ENCODE measurements at places on chromosomes 5 and 9.

DNA sequence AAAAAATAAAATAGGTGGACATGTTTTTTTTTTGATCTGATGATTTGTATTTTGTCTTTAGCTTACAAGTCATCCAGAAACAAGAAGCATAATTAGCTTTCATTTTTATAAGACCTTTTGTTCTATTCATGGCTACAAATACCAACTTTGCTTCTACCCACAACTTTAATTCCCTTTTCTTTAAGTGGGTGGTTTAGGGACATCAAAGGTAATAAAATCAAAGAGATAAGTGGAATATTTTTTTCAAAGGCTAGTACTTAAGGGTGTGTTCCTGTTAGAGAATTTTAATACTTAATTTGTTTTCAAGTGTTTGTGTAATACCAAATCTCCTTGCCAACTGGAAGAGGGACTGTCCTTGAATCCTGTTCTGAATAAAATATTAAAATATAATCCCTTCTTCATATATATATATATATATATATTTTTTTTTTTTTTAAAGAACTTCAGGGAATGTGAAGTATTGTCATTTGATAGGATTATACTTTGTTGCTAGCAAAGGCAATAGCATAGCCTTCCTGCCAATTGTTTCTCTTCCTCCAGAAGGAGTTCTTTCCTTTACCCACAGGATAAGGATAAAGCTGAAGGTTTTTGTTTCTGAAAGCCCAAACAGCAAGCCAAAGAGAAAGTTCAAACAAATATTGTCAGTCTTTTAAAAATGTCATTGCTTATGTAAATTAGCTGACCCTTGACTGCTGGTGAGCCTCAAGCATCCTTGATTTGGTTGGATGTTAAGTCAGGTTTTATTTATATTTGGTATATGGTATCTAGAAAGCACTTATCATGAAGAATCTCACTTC lies 108.9 kb downstream of the PAM start:
- no peak for DNase-seq

- no peak for DNase-seq
Observed at GRCh38 chr9:123354806-123355508, 1.0 kb upstream of the CRB2 start.

GRCh38 chr9:97895211-97895610 lies 27.1 kb downstream of the TRMO start:
- no peak for DNase-seq

GRCh38 chr5:123116058-123116457 lies 27.0 kb downstream of the PRDM6 start:
- no peak for DNase-seq

DNA sequence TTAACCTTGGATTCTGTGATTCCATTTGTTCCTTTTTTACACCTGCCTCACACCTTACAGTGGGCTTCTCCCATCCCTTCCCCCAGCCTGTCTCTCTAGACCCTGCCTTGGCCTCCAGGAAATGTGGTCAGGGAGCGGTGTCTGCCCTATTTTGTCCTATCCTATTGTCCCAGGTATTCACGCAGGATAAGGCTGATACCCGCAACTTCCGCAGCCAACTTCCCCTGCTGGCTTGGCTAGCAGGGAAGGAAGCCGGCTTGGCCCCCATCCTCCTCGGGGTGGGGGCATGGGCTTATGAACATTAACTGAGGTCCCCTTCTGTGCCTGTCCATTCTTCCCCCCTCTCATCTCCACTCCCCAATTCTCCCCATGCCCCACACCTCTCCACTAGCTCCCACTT lies 3.5 kb downstream of the CSF1R start:
- no peak for DNase-seq

DNA sequence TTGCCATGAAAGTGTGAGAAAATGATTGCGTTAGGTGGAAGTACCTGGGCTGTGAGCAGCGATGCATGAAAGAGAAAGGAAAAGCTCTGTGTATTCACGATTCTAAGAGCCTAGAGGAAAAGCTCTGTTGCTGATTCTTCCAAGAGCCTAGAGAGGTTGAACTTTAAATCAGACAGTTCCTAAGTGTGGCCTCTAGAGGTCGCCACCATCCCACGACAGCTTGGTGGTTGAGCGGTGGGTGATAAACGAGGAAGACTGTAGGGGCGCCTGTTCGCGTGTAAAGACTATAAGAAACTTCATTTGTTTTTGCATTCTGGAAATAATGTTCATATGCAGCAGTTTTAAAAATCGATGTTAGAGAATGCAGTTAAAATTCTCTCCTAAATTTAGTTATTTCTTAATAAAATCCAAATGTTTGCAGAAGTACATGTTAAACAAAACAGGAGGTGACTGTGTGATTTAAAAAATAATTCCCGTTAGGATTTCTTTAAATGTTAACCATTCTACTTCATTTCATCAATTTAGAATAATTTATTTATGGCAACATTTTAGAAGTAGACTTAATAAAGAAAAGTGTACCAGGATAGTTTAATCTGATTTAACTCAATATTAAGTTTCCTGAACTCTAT lies 107.7 kb downstream of the TENT4A start:
- DNase-seq = peak; percentile 77

GRCh38 chr5:73106335-73106734 lies 14.0 kb upstream of the TMEM171 start:
- DNase-seq = no peak

DNA sequence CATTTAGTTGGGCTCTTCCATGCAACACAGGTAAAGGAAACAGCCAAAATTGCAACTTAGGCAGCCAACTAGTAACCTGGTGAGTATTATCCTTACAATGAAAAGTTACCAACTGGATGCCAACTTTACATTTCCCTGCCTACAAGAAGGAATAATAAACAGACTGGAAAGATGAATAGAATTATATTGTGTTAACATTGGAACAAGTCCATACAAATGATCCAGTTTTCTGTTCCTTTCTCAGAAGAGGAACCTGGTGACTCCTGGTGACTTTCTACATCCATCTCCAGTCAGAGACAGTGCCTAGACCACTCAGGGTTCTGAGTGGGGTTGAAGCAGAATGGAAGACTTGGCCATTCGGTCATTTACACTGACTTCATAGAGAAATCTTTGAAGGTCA lies 20.6 kb downstream of the MARCHF3 start:
- no peak for DNase-seq

DNA sequence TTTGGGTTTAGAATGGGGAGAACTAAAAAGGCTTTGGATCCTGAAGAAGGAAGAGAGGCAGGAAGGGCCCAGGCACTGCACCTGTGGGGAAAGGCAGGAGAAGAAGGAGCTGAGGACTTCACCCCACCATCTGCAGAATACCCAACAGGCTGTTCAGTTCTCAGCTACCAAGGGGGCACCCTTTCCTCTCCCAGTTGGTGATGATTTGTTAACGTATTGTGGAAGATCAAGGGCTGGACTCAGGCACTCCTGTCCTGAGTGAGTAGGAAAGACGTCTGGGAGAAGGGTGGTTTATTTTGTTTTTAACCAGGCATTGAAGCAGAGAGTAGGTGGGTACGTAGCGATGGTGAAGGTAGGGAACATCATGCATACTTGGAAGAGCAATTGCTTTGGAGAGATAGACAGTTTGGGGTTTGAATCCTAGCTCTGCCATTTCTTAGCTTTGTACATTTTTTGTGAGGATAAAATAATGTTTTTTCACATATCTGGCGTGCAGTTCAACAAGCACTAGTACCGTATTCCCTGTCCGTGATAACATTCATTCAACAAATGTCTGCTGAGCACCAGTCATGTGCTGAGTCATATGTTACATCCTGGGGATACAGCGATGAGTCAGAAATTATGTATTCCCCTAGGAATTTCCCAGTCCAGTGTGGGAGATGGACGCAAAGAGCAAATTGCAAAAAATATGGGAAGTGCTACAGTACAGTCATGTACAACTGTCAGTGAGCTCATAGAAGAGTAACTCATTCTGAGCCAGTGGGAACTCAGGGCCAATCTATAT lies 2.1 kb downstream of the MSANTD3 start:
- DNase-seq = no peak

GRCh38 chr5:54017580-54017979 lies 292.8 kb downstream of the ARL15 start:
- DNase-seq = no peak

GRCh38 chr9:69465473-69465872 lies 140.5 kb downstream of the ENTREP1 start:
- DNase-seq = no peak

DNA sequence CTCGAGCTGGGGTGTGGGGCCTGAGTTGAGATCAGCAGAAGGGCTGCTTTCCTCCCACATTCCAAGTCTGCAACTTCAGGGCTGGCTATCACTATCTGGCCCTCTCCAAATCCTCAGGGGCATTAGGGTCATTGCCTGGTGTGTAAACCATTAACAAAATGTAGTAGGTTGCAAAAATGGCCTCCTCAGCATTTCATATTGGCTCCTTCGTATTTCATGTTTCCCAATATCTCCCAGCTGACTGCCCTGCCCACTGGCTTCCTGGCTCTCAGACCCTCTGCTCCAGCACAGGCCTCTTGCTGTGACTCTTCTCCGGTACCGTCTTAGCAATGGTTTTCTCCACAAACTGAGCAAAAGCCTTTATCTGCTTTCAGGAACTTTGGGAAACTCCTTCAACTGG lies 113.8 kb downstream of the GADD45G start:
- DNase-seq = no peak

DNA sequence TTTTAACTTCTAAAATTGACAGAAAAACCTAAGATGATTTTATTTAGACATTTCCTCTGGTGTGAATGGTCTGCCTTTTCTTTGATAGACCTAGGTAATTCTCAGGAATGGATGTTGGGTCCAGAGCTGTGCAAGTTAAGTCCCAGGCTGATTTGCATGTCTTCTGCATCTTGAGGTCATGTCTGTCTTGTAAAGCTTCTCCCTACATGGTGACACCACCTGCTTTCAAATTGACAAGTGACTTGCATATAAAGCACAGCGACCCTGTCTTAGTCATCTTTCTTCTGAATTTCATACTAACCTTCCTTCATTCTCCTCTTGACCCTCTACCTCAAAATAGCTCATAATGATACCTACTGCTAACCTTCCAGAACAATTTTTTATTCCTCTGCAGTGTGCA lies 29.2 kb downstream of the OSTF1 start:
- no peak for DNase-seq

GRCh38 chr5:79990205-79990597 lies 861 bp downstream of the MTX3 start:
- DNase-seq = no peak

GRCh38 chr9:7901621-7902020 lies 102.0 kb upstream of the DMAC1 start:
- no peak for DNase-seq

DNA sequence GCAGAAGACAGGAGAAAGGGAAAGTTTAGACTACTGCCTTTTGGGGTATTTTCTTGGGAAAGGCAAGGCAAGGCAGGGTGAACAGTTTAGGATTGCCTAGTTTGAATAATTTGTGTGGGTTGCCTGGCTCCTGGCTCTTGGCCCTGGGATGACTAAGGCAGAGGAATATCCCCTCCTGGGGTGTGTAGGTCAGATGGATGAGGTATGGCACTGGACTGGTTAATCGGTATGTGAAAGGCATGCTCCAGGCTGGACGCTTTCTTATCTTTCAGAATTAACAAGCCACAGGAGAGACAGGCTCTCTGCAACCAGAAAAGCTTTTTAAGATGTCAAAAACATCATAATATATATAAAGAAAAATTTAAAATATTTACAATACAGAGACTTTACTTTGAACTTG lies 58.6 kb downstream of the STARD4 start:
- no peak for DNase-seq

GRCh38 chr9:130432362-130432761 lies 12.4 kb upstream of the ASS1 start:
- DNase-seq = no peak

GRCh38 chr5:4907571-4907970 lies 232.6 kb upstream of the ADAMTS16 start:
- DNase-seq = no peak

DNA sequence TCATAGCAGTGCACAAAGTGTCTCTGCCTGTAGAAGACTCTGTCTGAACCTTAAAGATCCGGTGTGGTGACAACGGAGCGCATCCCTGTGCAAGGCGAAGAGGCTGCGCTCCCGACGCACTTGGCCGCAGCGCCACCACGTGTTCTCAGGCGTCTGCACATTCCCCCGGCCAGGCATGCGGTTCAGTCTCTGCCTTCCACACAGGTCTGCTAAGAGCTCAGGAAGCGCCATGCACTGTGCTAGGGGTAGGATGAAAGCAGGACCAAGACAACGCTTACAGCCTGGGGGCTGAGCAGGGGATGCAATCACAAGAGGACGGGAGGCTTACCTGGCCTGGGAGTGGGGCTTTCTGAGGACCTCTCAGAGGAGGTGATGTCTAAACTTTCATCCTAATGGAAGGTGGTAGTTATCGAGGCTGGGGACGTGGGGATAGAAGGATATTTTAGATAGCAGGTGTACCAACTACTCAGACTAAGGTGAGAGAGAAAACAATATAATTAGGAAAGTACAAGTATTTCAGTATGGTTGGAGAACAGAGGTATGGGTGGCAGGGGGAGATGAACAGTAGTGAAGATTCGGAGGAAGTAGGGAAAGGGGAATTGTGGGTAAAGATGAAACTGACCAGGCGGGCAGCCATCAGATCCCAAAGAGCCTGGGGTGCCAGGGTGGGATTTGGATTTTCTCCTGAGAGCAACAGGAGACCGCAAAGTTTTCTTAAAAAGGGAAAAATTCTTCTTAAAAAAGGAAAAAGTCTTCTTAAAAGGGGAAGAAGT lies 13.3 kb downstream of the CAPSL start:
- DNase-seq = peak; percentile 14

DNA sequence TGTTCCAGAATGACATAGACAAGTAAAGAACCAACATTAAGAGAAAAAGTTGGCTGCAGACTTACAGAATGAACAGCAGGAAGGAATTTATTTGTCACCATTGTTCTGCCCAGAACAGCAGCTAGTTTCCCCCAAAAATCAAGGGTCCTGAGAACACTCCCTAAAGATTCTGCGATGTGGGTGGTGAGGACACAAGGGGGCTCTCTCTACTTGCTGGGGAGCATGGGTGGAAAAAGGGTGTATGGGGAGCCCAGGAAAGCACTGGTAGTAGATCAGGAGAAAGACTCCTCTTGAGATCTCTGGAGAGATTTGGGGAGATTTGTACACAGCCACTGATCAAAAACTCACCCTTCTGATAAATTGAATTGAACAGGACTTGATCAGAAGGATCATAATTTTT lies 316.5 kb downstream of the KCTD16 start:
- DNase-seq = no peak

DNA sequence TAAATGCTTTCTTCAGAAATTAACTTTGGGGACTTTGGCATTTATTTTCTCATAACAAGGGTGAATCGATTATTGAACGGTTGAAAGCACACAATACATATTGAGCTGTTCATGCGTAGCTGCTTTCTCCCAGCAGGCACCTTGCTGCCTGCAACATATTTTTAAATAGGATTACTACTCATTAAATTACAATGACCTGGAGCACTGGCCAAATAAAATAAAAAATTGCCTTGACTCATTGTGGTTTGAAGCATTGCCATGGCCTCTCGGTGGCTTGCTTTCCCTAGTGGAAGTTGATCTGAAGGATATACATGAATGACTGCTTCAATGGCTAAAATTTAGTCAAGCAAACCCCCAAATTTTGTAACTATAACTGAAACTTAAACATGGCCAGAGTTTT lies 181.6 kb upstream of the NUDT12 start:
- DNase-seq = no peak

GRCh38 chr5:169036079-169036805 lies 264.7 kb downstream of the SLIT3 start:
- no peak for DNase-seq

All from DMS153 (cell line).